A549 treated with RU486 at 1 μM for 4 hours (cell line): ENCODE measurements at places on chromosomes 13 and 19. TPM values are rescaled to one million over a fixed set of nuclear protein-coding genes. Genes with fewer than 3 reads are reported as not detected.

CGB2 gene
- 0.54 to 0.67 TPM in 2 of 5 replicates, not detected in the others for total RNA-seq

C19orf67 gene
- total RNA-seq = not detected in 5 replicates

KLK11 gene
- not detected in 5 replicates for total RNA-seq

WBP4 gene
- total RNA-seq = 6.4 to 9.8 TPM (median 7.6 TPM) in 5 replicates

HCN2 gene
- 27.7 to 43.9 TPM (median 40.1 TPM) in 5 replicates for total RNA-seq

KLK5 gene
- not detected in 5 replicates for total RNA-seq

LAIR2 gene
- not detected in 5 replicates for total RNA-seq

ZIC5 gene
- total RNA-seq = 2.6 to 3.9 TPM (median 3.4 TPM) in 5 replicates

CGB3 gene
- total RNA-seq = 0.38 TPM in 1 of 5 replicates, not detected in the others

CEACAM7 gene
- total RNA-seq = 0.24 TPM in 1 of 5 replicates, not detected in the others

CRLF1 gene
- 1.1 to 4.2 TPM (median 3.3 TPM) in 5 replicates for total RNA-seq

OR10H3 gene
- not detected in 5 replicates for total RNA-seq

STRN4 gene
- total RNA-seq = 67.5 to 92.1 TPM (median 84.7 TPM) in 5 replicates

LTBP4 gene
- total RNA-seq = 42.6 to 67.2 TPM (median 46.7 TPM) in 5 replicates

SMAD9 gene
- total RNA-seq = 0.05 to 0.13 TPM (median 0.09 TPM) in 5 replicates

TGFBR3L gene
- total RNA-seq = 0.78 to 2.4 TPM (median 1.9 TPM) in 5 replicates

ZNF229 gene
- 2.4 to 3.7 TPM (median 3.0 TPM) in 5 replicates for total RNA-seq

CYP2S1 gene
- 20.6 to 26.6 TPM (median 26.0 TPM) in 5 replicates for total RNA-seq

APOC4 gene
- not detected in 5 replicates for total RNA-seq

F10 gene
- 0.13 TPM in 1 of 5 replicates, not detected in the others for total RNA-seq

ZNF607 gene
- total RNA-seq = 3.2 to 5.2 TPM (median 4.8 TPM) in 5 replicates

GRWD1 gene
- 111 to 131 TPM (median 121 TPM) in 5 replicates for total RNA-seq

DAND5 gene
- not detected in 5 replicates for total RNA-seq

RDH8 gene
- 0.26 to 0.75 TPM (median 0.53 TPM) in 5 replicates for total RNA-seq

PBX4 gene
- total RNA-seq = 1.5 to 2.1 TPM (median 1.9 TPM) in 5 replicates

HSD17B14 gene
- total RNA-seq = 13.4 to 17.0 TPM (median 14.8 TPM) in 5 replicates

LILRB1 gene
- total RNA-seq = 0.03 TPM in 1 of 5 replicates, not detected in the others

NLRP4 gene
- total RNA-seq = not detected in 5 replicates

TPTE2 gene
- total RNA-seq = not detected in 5 replicates

PPM1N gene
- total RNA-seq = 6.2 to 8.0 TPM (median 7.0 TPM) in 5 replicates

ZMYM5 gene
- total RNA-seq = 4.2 to 7.2 TPM (median 6.1 TPM) in 5 replicates

LILRB2 gene
- total RNA-seq = 0.03 to 0.28 TPM in 2 of 5 replicates, not detected in the others

ADGRE1 gene
- total RNA-seq = 4.3 to 6.9 TPM (median 5.2 TPM) in 5 replicates

KRTDAP gene
- not detected in 5 replicates for total RNA-seq

CLPTM1 gene
- total RNA-seq = 128 to 186 TPM (median 177 TPM) in 5 replicates

DYRK1B gene
- 17.2 to 24.6 TPM (median 20.5 TPM) in 5 replicates for total RNA-seq

PCP2 gene
- 0.20 TPM in 1 of 5 replicates, not detected in the others for total RNA-seq

LGI4 gene
- 0.06 to 0.21 TPM (median 0.16 TPM) in 5 replicates for total RNA-seq

ELANE gene
- total RNA-seq = 0.09 TPM in 1 of 5 replicates, not detected in the others

CYTH2 gene
- total RNA-seq = 51.2 to 62.6 TPM (median 58.0 TPM) in 5 replicates

FBXO46 gene
- 7.2 to 12.3 TPM (median 9.9 TPM) in 5 replicates for total RNA-seq

NLRP11 gene
- 0.06 TPM in 1 of 5 replicates, not detected in the others for total RNA-seq

LRP3 gene
- total RNA-seq = 31.6 to 61.9 TPM (median 53.0 TPM) in 5 replicates

SIGLEC8 gene
- total RNA-seq = not detected in 5 replicates

COMP gene
- 0.08 to 0.10 TPM in 2 of 5 replicates, not detected in the others for total RNA-seq

SLITRK1 gene
- not detected in 5 replicates for total RNA-seq

CASP14 gene
- total RNA-seq = not detected in 5 replicates

ZNF98 gene
- total RNA-seq = not detected in 5 replicates

SYDE1 gene
- 11.5 to 18.5 TPM (median 14.0 TPM) in 5 replicates for total RNA-seq

GNG7 gene
- 0.05 to 0.14 TPM (median 0.06 TPM) in 4 of 5 replicates, not detected in the other for total RNA-seq

CCDC169 gene
- total RNA-seq = 0.29 to 0.57 TPM (median 0.38 TPM) in 4 of 5 replicates, not detected in the other

SIGLEC14 gene
- 0.06 to 0.09 TPM in 2 of 5 replicates, not detected in the others for total RNA-seq
